ENCODE measurements at places on chromosomes 1 and 21.

DNA sequence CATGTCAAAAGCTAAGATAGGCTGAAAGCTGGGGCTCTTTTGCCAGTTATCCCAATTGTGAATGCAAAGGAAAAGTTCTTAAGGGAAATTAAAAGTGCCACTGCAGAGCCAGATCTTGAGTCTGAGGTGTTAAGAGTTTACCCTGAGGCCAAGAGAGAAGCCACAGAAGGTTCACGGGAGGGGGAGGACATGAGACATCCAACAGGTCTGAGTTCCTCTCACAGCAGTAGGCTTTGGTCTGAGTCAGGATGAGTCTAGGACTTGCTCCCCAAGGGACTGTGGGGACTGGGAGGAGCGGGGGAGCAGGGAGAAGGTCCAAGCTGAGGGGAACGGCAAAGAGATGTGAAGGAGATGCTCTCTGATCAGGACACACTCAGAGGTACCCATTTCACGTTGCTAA, 411.2 kb upstream of the CAMK1G start:
- no peak for DNase-seq

DNA sequence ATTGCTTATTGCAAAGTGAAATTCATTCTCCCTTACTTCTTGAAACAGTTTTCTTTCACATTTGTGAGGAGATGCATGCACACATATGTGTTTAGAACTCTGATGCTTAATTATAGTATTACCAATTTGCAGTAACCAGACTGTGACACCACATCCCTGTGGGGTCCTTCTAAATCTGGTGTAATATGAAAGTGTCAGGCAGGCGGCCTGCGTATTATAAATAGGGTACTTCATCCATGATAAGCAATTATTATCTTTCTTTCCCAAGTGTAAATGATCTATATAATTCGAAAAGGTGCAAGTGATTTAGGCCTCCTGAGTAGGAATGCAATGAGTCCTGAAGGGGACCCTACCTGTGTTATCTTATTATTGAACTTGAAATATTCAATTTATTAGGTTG, 876 bp downstream of the EFCAB7 start:
- no peak for DNase-seq

DNA sequence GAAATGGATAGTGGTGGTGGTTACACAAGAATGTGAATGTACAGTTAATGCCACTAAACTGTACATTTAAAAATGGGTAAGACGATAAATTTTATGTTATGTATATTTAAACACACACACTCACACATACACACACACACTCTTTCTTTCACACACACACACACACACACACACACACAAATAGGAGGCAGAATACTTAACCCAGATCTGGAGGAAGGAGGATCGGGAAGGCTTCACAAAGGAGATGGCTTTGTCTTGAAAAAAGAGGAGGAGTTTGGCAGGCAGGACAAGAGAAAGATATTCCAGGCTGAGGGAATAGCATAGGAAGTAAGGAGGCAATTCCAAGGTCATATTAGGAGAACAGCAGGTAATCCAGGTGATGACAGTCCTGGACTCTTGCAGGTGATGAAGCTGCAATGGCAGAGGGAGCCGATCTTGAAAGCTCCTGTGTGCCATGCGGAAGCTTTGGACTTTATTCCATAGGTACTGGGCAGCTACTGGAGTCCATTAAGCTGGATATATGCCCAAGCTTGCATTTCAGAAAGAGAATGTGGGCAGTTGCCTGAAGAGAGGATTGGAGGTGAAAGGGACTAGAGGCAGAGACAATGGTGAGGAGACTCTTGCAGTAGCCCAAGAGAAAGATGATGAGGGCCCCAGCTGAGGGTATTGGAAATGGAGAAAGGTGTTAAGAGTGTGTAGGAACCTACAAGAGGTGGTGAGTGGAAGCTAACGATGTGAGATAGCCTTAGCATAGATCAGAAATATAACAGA, 15.4 kb upstream of the LYST start:
- no peak for DNase-seq

DNA sequence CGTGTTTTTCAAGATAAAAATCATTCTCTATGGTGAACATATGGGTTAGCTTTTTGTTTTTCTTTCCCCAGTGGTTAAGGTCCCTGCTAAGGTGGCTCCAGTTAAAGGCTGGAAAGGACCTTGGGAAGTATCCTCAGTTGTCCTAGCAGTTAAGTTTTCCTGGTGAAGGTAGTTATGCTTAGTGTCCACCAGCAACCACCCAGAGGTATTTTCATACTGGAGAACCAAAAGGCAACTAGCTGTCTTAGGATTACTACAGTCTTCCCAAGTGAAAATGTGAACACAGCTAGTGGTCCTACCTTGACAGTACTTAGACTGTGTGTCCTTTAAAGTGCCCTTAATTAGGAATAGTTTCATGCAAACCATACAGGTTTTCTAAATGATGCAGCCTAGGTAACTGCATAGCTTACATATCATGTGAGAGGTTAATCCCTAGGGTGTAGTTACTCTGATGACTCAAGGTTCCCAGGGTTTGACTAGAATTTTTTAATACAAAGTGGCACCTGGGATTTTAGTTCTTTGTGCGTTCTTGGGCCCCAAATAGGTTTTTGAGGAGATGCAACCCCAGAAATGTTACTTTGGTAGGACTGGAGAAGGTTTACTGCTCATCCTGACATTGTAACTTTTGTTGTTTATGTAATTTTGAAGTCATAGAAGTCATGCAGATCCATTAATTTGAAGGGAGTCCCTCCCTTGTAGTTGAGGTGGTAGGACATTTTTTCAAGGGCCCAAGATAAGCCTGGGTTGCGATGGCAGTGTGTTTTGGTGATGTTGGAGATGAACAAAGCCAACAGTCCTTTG, 36.5 kb downstream of the YY1AP1 start:
- no peak for DNase-seq

DNA sequence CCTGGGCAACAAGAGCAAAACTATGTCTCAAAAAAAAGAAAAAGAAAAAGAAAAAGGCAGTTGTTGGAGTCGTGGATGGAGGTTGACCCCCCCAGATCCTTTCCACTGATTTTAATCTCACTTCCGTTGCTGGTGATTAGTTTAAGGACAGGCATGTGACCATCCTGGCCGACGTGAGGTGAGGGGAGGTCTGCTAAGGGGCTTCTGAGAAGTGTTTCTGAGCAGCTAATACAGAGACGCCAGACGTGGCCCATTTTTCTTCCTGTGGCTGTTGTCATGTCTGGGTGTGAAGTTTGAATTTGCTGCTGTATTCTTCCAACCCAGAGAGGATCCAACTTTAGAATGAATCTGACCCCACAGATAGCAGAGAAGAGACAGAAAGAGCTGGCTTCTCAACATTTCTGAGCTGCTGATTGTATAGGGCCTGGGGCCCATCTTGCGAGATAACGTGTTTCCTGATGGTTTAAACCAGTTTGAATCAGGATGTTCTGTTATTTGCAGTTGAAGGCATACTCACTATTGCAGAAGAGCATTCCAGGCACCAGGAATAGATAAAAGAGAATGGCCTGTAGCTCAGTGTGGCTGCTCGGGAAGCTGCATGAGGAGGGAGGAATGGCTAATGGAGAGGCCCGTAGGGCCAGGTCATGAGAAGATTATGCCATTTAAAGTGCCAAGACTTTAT, 22.8 kb upstream of the SSBP3 start:
- no peak for DNase-seq

- DNase-seq = no peak
Measured at GRCh38 chr1:109620401-109620791, 759 bp downstream of the AMPD2 start.

- no peak for DNase-seq
Measured at GRCh38 chr1:166630369-166630768, 208.9 kb upstream of the POGK start.

- peak; percentile 78 for DNase-seq
Measured at GRCh38 chr1:110060034-110060661, 10.3 kb downstream of the ALX3 start.

DNA sequence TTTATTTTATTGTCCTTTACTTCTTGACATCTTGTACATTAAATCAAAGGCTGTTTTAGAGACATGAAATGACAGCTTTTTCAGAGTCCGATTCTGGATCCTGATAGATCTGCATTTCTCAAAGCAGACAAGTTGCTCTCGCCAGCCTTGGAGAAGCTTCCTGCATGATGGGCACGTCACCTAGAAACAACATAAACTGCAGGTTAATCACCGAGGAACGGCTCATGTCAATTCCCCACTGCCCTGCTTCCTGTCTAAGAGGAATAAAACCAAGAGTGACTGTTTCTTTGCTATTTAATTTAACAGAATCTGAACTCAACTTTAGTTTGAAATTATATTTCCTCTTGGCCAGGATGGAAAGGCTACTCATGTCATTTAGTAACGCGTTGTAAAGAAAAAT, 77.0 kb downstream of the RWDD3 start:
- no peak for DNase-seq

DNA sequence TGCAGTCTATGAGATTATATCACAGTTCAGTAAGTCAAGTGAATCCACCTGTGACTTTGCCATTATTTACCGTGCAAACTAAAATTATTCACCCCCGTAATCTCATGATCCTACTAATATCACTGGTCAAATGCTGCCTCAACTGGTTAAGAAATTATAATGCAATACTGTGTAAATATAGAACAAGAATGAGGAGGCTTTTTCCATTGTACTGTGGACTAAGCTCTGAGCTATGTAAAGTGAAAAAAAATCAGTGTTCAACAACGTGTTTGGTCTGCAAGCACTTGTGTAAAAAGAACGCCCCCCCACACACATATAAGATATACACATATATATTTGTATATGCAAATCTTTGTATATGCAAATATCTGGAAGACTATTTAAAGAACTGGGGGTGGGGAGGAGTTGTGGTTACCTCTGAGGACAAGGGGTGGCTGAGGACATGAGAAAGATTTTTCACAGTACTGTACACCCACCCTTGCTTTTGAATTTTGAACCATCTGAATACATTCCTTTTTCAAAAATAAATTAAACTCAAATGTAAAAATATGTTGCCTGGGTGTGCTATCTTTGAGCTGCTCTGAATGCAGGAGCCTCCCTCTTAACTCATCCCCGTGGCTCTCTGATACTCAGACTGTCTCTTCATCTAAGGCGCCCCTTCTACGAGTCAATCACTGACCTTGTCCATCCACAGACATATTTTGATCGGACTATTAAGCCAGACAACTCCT, 57.0 kb downstream of the PTP4A2 start:
- DNase-seq = no peak

GRCh38 chr1:37989361-37989930, 376 bp downstream of the SF3A3 start:
- peak; percentile 61 for DNase-seq

- DNase-seq = no peak
Measured at GRCh38 chr1:58950897-58951296, 167.1 kb upstream of the JUN start.

GRCh38 chr21:41795726-41796125, 28.9 kb upstream of the RIPK4 start:
- no peak for DNase-seq

- no peak for DNase-seq
Measured at GRCh38 chr1:94734963-94735901, 84.9 kb upstream of the SLC44A3 start.

DNA sequence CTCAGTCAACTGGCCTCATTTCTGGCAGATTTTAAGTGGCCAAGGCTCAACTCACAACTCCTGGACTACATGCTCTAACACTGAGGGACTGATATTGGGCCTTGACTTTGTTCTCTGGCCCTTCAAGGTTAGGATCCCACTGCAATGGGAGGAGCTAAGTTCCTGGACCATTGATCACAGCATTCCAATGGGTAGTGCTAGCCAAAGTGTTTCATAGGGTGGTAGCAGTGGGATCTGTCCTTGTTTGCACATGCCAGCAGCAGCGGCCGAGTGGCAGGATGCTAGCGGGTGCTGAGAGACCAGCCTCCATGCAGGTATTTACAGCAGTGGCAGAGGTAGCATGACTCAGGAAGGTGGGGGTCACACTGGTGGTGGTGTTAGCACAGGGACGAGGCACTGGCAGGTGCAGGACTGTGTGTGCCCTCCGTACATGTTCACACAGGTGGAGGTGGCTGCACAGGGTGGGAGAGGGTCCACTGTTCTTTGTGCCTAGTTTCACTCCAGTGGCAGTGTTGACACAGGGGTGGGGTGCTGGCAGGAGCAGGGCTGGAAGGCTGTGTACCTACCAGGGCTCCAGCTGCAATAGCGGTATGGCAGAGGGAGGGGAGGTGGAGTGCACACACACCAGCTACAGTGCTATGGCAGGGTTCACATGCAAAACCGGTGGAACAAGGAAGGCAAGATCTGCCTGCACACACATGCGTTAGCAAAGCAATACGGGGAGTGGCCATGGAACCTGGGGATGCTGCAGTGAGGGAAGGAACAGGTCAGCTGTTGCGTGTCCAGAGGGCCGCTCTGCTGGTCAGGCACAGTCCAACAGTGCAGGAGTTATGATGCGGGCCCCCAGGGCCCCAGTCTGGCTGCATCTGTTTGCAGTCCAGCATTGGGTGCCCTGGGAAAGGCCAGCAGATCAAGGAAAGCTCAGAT, 51.7 kb downstream of the COL24A1 start:
- no peak for DNase-seq

GRCh38 chr1:205275133-205275532, 46.4 kb downstream of the NUAK2 start:
- DNase-seq = no peak

GRCh38 chr1:111920221-111921024, 69.0 kb downstream of the KCND3 start:
- DNase-seq = no peak

GRCh38 chr1:16101623-16102022, 28.2 kb upstream of the FAM131C start:
- DNase-seq = no peak

GRCh38 chr1:113451710-113452109, 61.4 kb downstream of the MAGI3 start:
- DNase-seq = no peak

DNA sequence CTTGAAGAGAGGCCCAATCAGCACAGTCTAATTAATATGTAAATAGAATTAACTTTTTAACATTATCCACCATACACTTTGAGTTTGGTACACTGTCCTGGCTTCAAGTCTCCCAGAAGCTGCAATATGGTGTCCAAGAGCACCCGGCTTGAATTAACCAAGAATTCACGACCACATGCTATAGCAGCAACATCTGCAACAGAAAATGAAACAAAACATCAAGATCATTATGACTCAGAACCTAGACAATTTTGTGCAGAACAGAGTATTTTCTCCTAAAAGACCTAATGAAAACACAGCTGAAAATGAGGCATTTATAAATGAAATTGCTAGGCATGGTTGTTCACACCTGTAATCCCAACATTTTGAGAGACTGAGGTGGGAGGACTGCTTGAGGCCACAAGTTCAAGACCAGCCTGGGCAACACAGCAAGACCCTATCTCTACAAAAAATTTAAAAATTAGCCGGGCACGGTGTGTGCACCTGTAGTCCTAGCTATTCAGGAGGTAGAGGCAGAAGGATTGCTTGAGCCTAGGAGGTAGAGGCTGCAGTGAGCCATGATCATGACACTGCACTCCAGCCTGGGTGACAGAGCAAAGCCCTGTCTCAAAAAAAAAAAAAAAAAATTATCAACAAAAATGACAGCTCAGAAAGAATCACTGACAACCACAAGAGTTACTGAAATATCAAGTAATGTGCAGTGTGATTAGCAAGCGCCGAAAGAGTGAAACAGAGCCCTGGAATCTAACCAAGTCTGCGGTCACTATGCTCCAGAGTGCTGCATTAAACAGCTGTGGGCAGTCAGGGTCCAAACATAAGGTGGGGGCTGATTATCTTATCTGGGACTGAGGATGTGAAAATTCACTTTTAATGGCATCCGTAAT, 45.3 kb downstream of the HSF2BP start:
- no peak for DNase-seq

- DNase-seq = no peak
Measured at GRCh38 chr1:40041466-40041838, 923 bp downstream of the CAP1 start.

- DNase-seq = no peak
Measured at GRCh38 chr1:108504447-108504846, 54.3 kb downstream of the NBPF6 start.

GRCh38 chr1:39649636-39650185, 10.3 kb upstream of the HEYL start:
- no peak for DNase-seq
